ENCODE measurements at places on chromosomes 11 and 22. TPM values are rescaled to one million over a fixed set of nuclear protein-coding genes. Genes with fewer than 3 reads are reported as not detected.

The C11orf97 gene
- not detected for total RNA-seq

The P2RY2 gene
- total RNA-seq: 1.5 TPM

The ASPHD2 gene
- total RNA-seq: 6.5 TPM

The FAT3 gene
- total RNA-seq: 3.9 TPM

The MPPED2 gene
- 0.25 TPM for total RNA-seq

The OR2AG1 gene
- not detected for total RNA-seq

The FGF4 gene
- total RNA-seq: not detected

The CRYBB2 gene
- total RNA-seq: not detected

The CCDC73 gene
- not detected for total RNA-seq

The OVOL1 gene
- not detected for total RNA-seq

The SCGB1A1 gene
- total RNA-seq: not detected
